ENCODE measurements at places on chromosomes 6 and 20.

- DNase-seq, result no peak
These were observed 23.6 kb downstream of the ENPP1 start for GRCh38 chr6:131831392-131831791.

- no peak for DNase-seq
These were observed 47.8 kb upstream of the FRMD1 start for GRCh38 chr6:168126566-168127383.

GRCh38 chr6:20417819-20418218 is 16.1 kb downstream of the E2F3 start:
- no peak for DNase-seq

- DNase-seq, result no peak
These were observed 1.2 kb downstream of the REV3L start for GRCh38 chr6:111481836-111482187.

GRCh38 chr6:4316867-4317400 is 181.6 kb upstream of the ECI2 start:
- DNase-seq, result peak; percentile 18

GRCh38 chr6:54646069-54646950 is 200.3 kb upstream of the FAM83B start:
- no peak for DNase-seq

- DNase-seq, result no peak
These were observed 31.6 kb upstream of the MANEA start for GRCh38 chr6:95545686-95546085.

GRCh38 chr6:53235508-53235907 is 86.9 kb upstream of the GCM1 start:
- no peak for DNase-seq

DNA sequence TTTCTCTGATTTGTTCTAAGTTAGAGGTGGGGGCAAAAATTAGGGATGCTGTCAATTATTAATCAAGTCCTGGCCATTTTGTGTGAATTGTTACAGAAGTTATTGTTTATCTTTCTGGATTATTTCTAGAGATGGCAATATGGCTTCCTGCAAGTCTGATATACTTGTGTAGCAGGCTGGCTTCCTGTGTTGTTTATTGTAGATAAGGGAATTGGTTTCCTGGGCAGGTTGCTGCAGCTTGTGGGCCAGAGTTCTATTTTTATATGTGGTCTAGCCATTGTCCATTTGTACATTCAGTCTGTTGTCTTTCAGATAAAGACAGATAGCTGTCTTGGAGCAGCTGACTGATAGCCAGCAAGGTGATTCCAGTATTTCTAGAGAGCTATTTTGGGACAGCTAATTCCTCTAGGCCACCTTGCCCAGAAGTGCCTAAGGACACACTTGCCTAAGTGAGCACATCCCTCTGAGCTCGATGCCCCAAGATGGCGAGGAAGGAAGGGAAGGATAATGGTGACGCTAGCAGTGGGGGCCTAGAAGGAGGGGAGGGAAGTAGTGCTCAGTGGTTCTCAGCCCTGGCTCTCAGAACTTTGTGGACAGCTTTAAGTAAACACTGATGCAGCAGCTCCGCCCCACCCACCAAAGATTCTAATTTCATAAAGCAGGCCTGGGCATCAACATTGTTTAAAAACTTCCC is 25.5 kb downstream of the DDO start:
- no peak for DNase-seq

GRCh38 chr6:16129623-16130401 is 926 bp downstream of the MYLIP start:
- DNase-seq, result no peak

DNA sequence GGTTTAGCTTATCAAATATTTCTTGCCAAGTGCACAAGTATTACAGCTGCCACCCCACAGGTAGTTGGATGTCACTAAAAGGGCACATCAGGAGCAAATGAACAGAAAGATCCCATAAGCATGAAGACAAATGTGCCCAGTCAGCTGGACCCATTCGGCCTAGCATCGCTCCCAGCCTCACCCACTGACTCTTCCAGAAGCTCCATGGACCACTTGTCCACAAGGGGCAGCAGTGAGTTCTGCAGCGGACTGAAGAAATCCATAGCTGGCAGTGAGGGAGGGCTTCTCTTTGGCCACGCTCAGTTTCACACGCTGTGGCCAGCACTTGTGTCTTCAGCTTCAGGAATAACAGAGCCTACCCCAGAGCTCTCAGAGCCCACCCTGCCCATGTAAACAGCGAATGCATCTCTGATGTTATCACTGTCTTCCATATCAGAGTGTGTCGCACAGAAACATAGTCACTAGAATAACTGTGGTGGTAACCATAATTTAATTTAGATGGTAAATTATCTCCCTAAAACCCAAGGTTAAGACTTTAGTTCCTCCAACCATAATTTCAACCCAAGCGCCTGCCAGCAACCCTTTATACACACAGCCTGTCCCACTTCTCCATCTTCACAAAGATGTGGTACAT is 15.8 kb downstream of the CGA start:
- no peak for DNase-seq

- no peak for DNase-seq
These were observed 4.5 kb downstream of the PRDM13 start for GRCh38 chr6:99611148-99611547.

DNA sequence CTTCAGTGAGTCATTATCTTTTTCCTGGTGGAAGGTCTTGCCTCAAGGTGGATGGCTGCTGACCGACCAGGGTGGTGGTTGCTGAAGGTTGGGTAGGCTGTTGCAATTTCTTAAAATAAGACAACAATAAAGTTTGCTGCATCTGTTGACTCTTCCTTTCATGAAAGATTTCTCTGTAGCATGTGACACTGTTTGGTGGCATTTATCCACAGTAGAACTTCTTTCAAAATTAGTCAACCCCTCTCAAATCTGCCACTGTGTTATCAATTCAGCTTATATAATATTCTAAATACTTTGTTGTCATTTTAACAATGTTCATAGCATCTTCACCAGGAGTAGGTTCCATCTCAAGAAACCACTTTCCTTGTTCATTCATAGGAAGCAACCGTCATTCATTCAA is 66.8 kb upstream of the ATXN1 start:
- DNase-seq, result no peak

- DNase-seq, result no peak
These were observed 7.6 kb upstream of the EXOC2 start for GRCh38 chr6:700490-700889.

- no peak for DNase-seq
These were observed 388.4 kb upstream of the JARID2 start for GRCh38 chr6:14857501-14857900.

DNA sequence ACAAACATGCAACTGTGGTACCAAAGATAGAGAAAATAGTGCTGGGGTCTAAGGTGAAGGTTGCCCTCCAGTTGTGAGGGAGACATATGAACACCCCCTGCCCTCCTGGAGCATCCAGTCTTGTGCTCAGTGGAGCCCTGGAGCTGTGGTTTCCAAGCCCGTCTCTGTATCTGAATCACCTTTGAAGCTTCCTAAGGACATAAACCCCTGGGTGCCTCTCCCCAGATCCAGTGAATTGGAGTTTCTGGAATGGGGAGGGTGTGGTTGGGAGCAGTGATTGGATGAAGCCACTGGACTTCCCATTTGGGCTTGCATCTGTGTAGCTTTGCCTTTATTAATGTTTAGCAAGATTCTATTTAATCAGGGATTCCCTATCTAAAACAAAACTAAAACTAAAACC is 22.4 kb upstream of the E2F3 start:
- no peak for DNase-seq

DNA sequence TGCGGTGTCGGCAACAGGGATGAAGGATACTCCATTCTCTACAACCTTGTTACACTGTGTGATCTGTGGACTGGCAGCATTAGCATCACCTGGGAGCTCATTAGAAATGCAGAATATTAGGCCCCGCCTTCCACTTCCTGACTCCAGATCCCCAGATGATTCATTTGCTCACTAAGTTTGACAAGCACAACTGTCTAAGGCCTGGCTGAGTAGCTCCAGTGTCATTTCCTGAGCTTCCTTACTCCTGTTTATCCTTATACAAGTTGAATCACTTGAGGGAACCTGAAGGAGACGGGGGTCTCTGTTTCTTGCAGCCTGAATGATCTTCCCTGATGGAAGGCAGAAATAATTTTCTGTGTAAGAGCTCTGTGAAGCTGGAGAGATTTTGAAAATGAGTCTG is 32.7 kb upstream of the PROKR2 start:
- DNase-seq, result no peak

GRCh38 chr6:147116056-147116455 is 88.2 kb upstream of the STXBP5 start:
- no peak for DNase-seq

- DNase-seq, result no peak
These were observed 228.9 kb downstream of the HIVEP2 start for GRCh38 chr6:142716097-142716496.

GRCh38 chr20:51525241-51526105 is 17.0 kb downstream of the NFATC2 start:
- peak; percentile 63 for DNase-seq

GRCh38 chr6:158571826-158572652 is 12.1 kb downstream of the TMEM181 start:
- no peak for DNase-seq

DNA sequence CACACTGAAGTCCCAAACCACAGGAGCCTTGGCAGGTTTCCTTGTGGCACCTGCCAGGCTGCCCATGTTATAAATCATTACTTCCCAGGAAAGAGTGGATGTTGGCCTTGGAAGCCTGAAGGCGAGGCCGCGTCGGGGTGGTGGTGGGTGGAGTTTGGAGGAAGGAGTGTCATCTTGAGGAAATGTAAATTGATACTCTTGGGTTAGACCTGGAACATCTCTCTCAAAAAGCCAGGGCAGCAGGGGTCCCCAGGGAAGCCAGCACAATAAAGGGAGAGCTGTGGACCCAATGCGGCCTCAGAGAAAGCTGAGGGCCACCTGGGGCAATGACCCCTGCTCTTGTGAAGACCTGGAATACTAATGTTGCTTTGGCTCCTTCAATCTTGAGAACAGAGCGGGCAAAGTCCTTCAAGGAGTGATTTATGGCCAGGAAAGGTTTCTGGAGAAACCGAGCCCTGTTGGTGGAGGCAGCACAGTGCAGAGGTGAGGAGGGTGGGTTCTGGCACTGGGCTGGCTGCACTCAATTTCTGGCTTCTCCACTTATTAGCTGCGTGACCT is 26.3 kb upstream of the TRAF3IP2 start:
- no peak for DNase-seq
